ENCODE measurements at places on chromosomes 11 and 22.

DNA sequence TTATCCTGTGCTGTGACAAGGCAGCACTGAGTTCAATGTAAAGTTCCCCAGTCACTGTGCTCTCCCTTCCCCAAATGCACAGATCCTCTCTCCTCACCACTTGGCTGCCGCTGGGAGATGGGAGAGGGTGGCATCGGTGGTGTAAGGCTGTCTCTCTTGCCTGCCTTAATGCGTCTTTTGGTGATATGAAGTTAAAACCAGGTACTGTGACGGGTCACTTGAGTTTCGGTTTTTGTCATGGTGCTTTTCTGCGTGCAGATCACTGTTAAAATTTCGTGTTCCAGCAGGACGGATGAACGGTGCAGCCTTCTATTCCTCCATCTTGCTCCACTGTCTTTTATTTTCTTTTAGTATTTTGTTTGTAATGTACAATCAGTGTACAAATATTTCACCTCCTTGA lies 18.6 kb downstream of the GLB1L2 start:
- DNase-seq = no peak

GRCh38 chr11:57353446-57353845 lies 15.3 kb downstream of the P2RX3 start:
- no peak for DNase-seq

DNA sequence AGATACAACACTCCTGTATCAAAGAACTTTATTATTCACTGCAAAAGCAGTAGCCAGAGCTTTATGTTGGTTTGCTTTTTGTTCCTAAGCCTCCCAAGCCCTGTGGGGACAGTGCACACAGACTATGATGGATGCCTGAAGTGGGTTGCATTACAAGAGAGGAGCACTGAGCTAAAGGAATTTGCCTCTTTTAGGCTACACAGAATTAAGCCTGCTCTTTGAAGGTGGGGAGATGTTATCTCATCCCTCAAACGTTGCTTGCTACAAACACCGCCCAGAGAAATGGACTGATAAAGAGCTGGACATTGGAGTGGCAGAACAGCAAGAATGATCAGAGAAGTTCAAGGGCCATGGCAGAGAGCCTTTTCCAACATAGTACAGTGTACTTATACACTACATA lies 2.5 kb upstream of the POGLUT3 start:
- no peak for DNase-seq

- no peak for DNase-seq
Observed at GRCh38 chr22:38033522-38034277, 23.5 kb upstream of the PICK1 start.

GRCh38 chr11:125162743-125163142 lies 1.8 kb upstream of the PKNOX2 start:
- no peak for DNase-seq

GRCh38 chr11:115126092-115126491 lies 378.1 kb downstream of the CADM1 start:
- DNase-seq = no peak

GRCh38 chr11:63641727-63642126 lies 27.5 kb upstream of the PLAAT3 start:
- no peak for DNase-seq

GRCh38 chr11:121833970-121834369 lies 282.0 kb downstream of the BLID start:
- DNase-seq = no peak

DNA sequence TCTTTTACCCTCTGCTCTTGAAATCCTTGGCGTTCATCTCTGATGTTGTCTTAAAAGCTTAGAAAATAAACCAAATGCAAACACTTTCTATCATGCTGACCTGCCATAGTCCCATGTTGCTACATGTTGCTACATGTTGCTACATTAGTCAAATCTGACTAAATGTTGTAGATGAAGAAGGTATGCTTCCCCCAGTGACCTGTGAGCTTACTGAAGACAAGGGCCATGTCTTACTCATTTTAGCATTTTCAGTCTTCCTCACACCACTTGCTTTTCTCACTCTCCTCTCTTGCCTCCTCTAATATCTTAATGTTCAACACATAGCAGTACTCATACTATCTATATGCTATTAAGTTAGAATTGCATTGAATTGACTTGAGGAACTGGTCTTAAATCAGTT lies 346.4 kb upstream of the MTNR1B start:
- DNase-seq = no peak

- DNase-seq = peak; percentile 58
Observed at GRCh38 chr22:24805790-24806662, at the start of gene SGSM1. TSS of gene SGSM1 (plus strand) at chr22:24806211. CDS start at chr22:24806326, 115 bp downstream.

DNA sequence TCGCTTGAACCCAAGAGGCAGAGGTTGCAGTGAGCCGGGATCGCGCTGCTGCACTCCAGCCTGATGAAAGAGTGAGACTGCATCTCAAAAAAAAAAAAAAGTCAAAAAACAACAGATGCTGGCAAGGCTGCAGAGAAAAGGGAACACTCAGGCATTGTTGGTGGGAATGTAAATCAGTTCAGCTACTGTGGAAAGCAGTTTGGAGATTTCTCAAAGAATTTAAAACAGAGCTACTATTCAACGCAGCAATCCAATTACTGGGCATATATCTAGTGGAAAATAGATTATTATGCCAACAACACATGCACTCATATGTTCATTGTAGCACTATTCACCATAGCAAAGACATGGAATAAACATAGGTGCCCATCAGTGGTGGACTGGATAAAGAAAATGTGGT lies 89.7 kb downstream of the EFCAB6 start:
- DNase-seq = no peak

GRCh38 chr11:66335531-66336233 lies 552 bp downstream of the RIN1 start:
- no peak for DNase-seq

GRCh38 chr11:31464436-31464835 lies 45.0 kb downstream of the IMMP1L start:
- DNase-seq = no peak

DNA sequence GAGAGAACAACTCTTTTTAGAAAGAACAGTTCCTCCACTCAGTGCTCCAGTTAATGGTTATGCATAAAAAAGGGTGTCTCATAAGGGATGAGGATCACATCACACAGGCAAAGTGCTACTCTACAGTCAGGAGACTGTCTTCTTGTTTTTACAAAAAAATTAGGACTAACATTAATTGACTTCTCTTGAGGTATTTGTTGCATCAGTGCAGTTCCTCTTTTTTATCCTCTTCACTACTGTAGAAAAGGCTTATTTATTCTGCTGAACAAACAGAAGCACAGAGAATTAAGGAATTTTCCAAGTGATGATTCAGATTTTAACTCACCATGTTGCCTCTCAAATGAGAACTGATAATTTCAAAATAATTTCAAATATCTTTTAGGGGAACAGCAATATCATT lies 1.9 kb downstream of the MMP8 start:
- no peak for DNase-seq

GRCh38 chr11:69750875-69751597 lies 24.1 kb downstream of the FGF4 start:
- DNase-seq = no peak

- DNase-seq = no peak
Observed at GRCh38 chr11:71202966-71203365, 49.4 kb downstream of the SHANK2 start.

GRCh38 chr11:40162901-40163883 lies 1296.3 kb downstream of the LRRC4C start:
- no peak for DNase-seq

DNA sequence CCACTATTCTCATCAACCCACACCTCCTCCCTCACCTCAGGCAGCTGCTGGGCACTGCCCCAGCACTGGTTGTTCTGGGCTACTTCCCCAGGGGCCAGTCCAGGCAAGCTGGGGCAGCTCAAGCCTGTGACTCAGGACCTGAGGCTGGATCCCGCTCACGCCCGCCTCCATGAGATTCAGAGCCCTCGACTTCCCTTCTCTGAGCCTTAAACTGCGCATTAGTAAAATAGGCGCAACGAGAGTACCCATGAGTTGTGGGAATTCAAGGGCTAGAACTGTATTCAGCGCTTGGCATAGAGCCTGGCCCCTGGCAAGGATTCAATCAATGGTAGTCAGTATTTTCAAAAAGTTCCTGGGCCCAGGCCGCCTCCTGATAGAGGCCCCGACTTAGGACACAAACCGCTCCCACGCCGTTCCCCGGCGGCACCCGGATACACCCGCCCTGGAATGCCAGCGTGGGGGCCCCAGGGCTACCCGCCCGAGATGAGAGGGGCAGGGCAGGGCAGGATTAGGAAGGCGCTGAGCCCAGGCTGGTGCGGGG lies 723 bp upstream of the CD82 start:
- DNase-seq = peak; percentile 5

GRCh38 chr22:24807284-24807950 lies 1.4 kb downstream of the SGSM1 start:
- no peak for DNase-seq

GRCh38 chr11:79931692-79932091 lies 490.9 kb upstream of the TENM4 start:
- DNase-seq = no peak

DNA sequence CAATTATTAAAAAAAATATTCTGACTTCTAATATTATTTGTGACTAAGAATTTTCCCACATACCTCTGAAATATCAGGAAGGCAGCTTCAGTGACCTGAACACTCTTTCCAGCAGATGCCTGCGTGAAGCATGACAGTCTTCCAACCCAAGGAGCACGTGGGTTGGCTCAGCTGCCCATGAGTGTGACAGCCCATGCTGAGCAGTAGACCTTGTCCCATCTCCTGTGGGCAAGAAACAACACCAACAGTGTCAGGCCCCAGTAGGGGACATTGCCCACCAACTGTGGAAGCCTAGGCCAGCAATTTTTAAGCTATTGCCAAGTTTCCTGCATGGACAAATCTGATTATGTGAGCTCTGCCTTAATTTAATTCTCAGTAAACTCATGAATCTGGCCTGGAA lies 66.4 kb upstream of the OLFML1 start:
- DNase-seq = no peak

- DNase-seq = no peak
Observed at GRCh38 chr11:69718912-69719311, 15.1 kb upstream of the FGF19 start.
